T-helper 1 cell (primary cell): ENCODE measurements at places on chromosomes 1 and 21.

DNA sequence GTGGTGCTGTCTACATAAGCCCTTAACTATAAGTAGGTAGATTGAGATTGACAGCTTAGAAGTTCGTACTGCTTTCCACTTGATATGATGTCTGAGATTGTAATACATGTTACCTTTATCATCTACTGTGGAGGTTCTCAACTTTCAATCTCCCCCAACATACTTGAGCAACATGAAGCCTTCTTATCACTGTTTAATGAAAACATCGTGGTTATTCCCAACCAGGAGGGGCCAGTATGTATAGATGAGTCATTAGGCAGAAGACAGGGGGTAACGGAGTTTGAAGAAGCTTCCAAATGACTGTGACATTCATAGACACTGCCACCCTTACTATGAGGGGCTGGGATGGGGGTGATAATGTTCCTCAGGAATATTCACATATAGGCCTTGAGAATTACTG, 36.0 kb downstream of the CENPF start:
- DNase-seq: no peak

GRCh38 chr1:203223012-203223775, 6.3 kb downstream of the CHIT1 start:
- no peak for DNase-seq

- DNase-seq: no peak
Observed at GRCh38 chr1:24864370-24864777, 65.7 kb downstream of the RUNX3 start.

DNA sequence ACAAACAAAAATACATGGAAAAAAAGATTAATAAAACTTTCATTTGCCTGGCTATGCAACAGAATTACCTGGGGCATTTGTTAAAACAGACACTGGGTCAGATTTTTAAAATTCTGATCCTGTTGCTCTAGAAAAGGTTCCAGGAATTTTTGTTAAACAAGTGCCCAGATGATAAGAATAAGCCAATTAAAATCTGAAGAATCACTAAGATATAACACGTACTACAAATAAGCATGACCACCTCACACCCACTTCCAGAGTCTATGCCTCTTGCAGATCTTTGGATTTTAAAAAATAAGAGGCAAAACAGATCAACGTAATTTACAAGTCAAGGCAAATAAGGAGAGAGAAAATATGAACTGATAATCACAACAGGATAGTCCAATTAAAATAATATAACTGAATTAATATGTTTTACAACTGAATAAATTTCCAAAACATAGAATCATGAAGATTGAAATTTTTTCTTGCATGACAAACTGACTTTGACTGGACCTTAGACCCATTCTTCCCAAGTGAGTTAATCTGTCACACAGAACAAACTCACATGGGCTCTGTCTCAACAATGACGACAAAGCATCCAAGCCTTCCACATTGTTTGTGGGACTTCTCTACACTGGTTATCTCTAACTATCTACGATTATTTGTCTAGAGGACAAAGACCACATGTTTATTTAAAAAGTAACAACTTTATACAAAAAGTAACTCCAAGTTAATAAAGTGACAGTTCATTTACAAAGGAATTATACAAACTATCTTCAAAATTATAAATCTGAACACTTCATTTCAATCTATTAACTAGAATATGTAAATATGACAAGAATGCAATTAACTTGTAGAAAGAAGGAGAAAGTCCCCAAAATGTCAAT, 56.9 kb downstream of the COP1 start:
- DNase-seq: no peak

GRCh38 chr1:202628646-202629215, 81.5 kb downstream of the SYT2 start:
- DNase-seq: no peak

- DNase-seq: no peak
Observed at GRCh38 chr1:78358165-78358564, 132.6 kb upstream of the PTGFR start.

- DNase-seq: no peak
Observed at GRCh38 chr21:36499578-36500471, 19.9 kb upstream of the CLDN14 start.

GRCh38 chr1:25668931-25669573, 52.5 kb downstream of the MAN1C1 start:
- DNase-seq: peak; percentile 5

DNA sequence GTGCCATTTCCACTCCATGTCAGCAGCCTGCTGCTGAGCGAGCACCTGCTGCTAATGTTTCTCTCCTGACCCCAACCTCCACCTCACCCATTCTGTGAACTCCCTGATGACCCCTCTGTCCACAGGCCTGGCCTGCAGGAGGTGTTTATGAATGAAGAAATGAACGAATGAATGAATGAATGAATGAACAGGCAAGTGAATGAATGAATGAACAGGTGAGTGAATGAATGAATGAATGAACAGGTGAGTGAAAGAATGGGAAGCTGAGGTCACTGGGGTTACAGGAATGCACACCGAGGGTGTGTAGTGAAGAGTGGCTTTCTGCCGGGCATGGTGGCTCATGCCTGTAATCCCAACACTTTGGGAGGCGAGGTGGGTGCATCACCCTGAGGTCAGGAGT, 173.4 kb downstream of the IGSF21 start:
- no peak for DNase-seq

- DNase-seq: no peak
Observed at GRCh38 chr1:157310401-157310800, 172.2 kb upstream of the ETV3 start.

DNA sequence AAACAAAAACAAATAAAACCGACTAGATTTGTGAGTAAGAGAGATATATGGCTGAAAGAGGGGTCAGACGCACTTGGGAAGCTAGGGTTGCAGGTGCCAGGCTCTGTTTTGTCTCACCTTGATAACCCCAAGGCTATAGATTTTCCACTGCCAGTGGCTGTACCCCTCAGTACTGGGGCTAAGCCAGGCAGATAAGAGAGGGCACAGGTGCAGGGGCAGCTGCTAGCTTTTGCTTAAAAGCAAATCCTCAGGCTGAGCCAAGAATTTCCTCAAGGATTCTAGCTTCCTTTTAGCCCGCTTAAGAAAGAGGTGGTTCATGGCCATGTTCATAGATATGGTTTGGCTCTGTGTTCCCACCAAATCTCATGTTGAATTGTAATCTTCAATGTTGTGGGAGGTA, 57.9 kb downstream of the OVGP1 start:
- DNase-seq: no peak

- DNase-seq: no peak
Observed at GRCh38 chr21:32535612-32536011, 49.7 kb downstream of the TCP10L start.

- DNase-seq: no peak
Observed at GRCh38 chr1:207002724-207003146, 29.8 kb downstream of the C1orf116 start.

DNA sequence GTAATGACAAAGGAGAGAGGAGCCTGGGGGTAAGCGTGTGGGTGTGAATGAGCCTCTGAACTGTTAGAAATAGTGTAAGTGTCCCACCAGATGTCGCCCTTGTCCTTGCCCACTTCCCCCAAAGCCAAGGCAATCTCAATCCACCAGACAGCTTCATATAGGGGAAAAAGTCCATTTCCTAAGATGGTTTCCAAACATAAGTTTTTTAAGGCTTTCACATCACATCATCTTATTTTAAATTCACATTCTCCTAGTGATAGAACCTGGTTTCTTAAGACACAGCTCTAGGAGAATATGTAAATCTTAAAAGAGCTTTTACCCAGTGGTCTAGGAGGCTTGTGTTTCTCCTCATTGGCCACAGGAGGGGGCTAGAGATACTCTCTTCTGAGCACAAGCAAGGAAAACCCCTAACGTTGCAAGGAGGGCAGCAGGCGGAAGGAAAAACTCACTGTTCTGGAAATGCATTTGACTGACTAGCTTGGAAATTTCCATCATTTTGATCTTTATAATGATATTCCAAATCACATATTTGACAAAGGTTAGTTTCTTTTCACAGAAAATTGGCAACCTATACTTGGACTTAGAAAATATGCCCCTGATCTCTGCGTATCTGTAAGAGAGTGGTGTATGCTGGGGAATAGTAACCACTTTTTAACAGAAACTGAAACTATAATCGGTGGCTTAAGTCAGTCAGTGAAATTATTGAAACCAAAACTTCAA, 51.9 kb upstream of the LPAR3 start:
- DNase-seq: peak; percentile 33

- no peak for DNase-seq
Observed at GRCh38 chr1:51327386-51327785, 3.0 kb downstream of the TTC39A start.

DNA sequence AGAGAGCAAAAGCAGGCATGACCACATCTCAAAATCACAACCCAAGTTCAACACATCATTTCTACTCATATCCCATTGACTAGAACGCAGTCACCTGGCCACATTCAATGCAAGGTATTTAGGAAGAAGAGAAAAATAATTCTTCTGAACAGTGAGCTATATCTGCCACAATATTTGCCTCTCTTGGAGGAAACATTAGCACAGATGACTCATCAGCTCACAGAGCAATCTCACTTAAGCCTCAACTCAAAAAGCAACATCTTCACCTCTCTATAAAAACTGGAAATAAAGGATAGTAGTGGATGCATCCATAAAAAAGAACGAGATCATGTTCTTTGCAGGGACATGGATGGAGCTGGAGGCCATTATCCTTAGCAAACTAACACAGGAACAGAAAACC, 143.9 kb upstream of the FMN2 start:
- DNase-seq: no peak

DNA sequence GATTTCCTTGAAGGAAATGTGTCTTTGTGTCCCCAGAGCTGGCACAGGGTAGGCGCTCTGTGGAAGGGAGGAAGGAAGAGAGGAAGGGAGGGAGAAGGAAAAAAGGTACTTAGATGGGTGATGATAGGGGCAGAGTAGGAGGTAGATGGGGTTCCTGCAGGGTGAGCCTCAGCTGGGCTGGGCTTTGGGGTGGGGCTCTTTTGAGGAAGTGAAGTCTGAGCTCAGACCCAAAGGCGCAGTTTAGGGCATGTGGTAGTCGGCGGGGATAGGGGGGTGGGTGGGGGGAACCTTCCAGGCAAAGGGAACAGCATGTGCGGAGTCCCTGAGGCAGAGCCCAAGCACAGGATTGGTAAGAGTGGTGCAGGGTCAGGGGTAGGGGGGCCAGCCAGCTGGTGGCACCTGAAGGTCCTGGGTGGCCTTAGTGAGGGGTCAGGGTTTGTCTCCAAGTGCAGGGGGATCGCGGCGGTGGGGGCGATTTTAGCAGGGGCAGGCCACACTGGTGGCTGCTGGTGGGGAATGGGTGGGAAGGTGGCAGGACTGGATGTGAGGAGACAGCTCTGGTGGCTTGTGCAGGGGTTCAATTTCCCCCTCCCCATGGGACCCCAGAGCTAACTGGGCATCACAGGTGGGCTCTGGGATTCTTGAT, 8.4 kb upstream of the HTR6 start:
- DNase-seq: no peak

DNA sequence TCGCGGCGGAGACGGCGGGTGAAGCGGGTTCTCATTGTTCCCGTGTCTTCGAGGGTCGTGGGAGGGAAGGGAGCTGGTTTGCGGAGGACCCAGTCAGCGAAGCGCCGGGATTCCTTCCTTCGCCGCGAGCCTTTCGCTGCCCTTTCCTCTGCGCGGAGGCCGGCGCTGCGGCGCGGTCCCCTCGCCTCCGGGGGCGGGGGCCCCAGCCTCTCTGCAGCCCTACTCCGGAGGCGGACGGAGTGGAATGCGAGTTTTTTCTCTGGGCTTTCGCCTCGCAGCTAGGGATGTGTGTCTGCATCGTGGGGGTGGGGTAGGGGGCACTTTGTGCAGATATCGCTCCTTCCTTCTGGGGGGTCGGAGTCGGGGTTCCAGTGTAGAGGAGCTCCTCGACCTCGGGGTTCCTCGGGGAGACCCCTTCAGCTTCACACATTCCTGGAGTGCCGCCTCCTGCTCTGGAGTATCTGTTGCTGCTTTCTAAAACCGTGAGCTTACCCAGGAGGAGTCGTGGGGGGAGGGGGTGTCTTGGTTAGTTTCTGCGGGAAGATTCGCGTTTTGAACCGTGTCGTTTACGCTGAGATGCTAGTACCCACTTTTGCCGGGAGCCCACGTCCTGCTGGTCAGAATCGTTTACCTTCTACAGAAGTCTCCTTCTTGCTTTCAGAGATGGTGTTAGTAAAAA, 595 bp downstream of the RNF2 start:
- DNase-seq: no peak

- no peak for DNase-seq
Observed at GRCh38 chr1:150596095-150596892, 16.9 kb upstream of the MCL1 start.

DNA sequence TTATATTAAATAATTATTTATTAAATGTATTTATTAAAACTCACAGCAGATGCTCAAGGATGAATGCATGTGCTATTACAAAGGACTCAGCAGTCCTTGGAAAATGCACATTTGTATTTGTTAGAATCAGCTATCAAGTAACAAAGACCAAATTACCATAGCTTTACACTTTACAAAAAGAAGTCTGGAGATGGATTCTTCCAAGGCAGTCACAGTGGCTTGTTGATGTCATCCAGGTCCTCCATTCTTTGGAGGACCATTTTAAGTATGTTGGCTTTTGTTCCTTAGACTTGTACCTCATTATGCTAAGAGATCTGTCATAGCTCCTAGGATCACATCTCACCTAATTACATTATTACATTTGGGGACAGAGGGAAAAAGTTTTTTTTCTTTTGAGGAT, 63.4 kb downstream of the NTMT2 start:
- no peak for DNase-seq

GRCh38 chr1:46675549-46676314, 4.1 kb downstream of the TEX38 start:
- no peak for DNase-seq

GRCh38 chr21:43974791-43975468, 37.2 kb upstream of the TRAPPC10 start:
- DNase-seq: no peak

GRCh38 chr1:43366601-43367025, 1.2 kb downstream of the ELOVL1 start:
- DNase-seq: no peak

- DNase-seq: no peak
Observed at GRCh38 chr1:228169345-228169744, 3.7 kb downstream of the IBA57 start.

DNA sequence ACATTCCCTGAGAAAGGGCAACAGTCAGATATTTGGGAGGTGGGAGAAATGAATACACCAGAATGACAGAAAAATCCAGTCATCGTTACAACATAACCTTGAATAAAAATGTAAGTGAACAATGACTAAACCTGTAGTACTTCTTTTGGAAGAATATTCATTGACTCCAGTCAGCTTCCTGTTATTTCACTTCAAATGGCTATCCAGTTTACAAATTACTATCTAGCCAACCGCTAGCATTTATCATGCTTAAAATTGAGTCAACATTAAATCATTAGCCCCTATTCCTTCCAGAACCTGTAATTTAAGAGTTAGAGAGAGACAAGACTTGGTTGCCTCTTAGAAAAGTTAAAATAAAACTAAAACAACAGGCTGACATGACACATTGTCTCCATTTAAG, 33.6 kb downstream of the WLS start:
- no peak for DNase-seq
